ENCODE measurements at places on chromosomes 3 and 15.

- DNase-seq, result peak; percentile 48
Observed at GRCh38 chr3:10783360-10784351, 32.4 kb upstream of the SLC6A11 start.

GRCh38 chr3:20022954-20023622 lies 11.0 kb upstream of the PP2D1 start:
- no peak for DNase-seq

DNA sequence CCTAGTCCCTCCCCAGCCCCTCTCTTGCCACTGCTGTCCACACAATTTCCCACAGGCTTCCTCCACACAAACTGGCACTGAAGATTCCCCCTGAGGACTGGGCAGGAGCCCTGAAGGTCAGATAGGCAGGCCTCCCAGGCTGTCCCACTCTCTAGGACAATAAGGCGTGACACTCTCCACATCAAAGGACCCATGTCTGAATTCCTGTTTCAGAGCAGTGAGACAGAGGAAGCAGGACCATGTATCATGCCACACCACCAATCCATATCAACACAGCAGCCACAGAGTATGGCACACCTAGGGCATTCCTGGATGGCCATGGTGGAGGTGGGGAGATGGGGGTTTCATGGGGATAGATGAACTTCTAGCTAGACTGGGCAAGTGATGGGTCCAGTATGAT lies 13.8 kb upstream of the CCR1 start:
- no peak for DNase-seq

DNA sequence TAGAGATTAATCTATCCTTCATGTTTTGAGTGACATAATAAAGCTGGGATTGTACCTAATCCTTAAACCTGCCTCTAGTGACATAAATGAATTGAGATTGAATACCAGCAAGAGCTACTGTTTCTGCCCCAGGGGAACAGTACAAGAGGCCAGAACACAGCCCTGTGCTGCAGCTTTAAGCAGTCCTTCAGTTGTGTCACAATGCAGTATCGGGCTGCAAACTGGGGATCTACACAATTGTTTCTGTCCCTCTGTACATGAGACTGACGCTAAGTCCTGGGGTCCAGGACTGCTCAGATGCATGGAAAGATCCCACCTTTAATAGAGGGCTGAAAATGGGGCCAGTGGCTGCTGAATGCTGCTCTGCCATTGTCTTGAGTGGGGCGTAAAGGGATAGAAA lies 87.5 kb downstream of the MINAR1 start:
- no peak for DNase-seq

DNA sequence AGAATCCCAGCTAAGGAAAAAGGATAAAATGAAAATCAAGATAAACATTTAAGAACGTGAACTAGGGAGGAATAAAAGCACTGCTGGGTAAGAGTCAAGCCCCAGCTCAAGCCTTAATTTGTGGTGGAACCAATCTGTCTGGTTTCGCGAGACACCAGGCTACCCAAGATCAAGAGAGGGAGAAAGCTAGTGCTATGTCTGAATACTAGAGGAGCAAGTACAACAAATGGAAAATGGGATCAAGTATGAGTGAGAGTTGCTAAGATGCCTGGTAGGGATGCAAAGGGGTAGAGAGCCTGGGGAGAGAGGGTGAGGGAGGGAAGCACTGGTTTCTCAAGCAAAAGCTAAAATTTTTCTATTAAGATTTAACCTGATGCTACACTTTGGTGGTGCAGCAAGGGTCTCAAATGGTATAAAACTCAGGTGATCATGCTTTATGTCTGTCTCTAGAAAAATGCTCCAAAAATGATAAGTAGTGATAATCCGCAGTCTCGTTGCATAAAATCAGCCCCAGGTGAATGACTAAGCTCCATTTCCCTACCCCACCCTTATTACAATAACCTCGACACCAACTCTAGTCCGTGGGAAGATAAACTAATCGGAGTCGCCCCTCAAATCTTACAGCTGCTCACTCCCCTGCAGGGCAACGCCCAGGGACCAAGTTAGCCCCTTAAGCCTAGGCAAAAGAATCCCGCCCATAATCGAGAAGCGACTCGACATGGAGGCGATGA lies 1.7 kb upstream of the SETD5 start:
- DNase-seq, result no peak

DNA sequence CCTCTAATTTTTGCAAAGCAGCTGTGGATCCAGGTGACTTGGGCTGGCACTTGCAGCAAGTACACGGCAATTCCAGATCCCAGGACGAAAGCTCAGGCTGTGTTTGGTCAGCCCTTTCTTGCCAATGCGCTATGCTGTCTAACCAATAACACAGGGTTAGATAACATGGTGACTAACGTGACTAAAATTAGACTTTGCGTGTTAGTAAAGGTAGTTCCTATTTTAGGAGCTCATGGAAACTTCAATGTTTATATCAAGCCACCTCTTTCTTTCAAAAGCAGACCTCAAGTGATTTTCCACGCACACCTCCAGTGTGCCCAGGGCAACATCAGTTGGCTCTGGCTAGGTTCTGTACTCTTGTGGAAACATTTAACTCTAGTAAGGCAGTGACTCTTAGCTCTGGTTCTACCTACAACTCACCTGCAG lies 32.5 kb downstream of the CDCP1 start:
- no peak for DNase-seq

- DNase-seq, result peak; percentile 18
Observed at GRCh38 chr3:142808103-142808917, 80.6 kb downstream of the PCOLCE2 start.
